ENCODE measurements at places on chromosomes 4 and X.

DNA sequence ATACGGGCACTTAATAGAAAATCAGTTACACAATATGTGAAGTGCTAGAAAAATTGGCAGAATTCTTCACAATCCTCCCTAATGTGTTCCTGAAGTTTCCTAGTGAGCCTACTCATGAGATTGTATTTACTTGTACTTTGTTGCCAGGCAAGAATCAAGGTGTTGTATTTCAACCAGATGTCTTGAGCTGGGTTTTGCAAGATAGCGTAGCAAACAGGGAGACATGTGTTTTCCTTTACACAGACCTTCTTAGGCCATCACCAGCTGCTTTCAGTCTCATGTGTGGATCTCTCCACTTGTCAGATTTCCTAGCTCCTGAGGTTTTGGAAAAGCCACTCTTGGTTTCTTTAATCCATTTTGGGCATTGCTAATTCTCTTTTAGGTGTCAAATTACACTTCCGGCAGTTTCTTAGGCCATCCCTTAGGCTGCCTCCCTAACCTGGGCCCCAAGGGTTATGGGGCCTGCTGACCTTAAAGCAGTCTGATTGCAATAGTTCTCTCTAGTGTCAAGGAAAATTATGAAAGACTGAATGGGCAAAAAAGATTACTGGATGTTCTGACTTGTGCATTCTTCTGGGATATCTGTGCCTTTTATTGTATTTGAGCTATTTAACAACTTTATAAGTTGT lies 12.2 kb upstream of the EDA start:
- DNase-seq, result no peak

DNA sequence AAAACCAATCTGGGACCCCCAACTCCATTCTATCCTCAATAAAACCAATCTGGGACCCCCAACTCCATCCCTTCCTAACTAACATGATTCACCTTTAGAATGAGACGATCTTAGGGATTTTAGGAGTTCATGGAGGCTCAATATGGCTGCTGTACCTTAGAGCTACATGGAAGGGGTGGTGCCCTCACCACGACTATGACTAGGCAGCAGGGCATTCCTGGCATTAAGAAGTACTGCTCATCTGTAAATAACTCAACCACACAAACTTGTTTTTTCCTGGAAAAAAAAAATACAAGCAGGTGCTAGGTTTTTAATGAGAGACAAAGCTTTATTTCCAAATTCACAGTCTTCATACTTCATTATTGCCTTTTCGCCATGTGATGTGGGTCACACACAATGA lies 346.5 kb upstream of the FAT1 start:
- no peak for DNase-seq

DNA sequence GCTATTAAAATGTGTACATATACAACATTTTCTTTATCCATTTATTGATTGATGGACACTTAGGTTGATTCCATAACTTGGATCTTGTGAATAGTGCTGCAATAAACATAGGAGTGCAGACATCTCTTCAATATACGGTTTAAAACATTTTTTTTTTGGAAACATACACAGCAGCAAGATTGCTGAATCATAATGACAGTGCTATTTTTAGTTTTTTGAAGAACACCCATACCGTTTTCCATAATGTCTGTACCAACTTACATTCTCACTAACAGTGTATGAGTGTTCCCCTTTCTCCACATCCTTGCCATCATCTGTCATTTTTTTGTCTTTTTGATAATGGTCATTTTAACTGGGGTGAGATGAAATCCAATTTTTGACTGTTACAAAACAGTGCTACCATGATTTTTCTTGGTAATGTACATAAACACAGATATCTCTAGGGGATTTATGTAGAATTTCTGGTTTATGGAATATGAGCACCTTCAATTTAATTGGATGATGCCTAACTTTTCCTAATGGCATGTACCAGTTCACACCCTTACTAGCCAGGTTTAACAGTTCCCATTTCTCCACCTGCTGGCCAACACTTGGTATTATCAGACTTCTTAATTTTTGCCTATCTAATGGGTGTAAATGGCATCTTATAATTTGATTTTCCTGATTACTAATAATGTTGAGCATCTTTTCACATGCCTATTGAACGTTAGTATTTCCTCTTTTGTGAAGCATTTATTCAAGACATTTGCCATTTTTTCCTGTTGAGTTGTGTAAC lies 21.0 kb upstream of the TMSB15B start:
- DNase-seq, result no peak

GRCh38 chr4:78020677-78021076 lies 36.4 kb upstream of the FRAS1 start:
- no peak for DNase-seq

- no peak for DNase-seq
Observed at GRCh38 chr4:158826057-158826456, 57.2 kb downstream of the FNIP2 start.

DNA sequence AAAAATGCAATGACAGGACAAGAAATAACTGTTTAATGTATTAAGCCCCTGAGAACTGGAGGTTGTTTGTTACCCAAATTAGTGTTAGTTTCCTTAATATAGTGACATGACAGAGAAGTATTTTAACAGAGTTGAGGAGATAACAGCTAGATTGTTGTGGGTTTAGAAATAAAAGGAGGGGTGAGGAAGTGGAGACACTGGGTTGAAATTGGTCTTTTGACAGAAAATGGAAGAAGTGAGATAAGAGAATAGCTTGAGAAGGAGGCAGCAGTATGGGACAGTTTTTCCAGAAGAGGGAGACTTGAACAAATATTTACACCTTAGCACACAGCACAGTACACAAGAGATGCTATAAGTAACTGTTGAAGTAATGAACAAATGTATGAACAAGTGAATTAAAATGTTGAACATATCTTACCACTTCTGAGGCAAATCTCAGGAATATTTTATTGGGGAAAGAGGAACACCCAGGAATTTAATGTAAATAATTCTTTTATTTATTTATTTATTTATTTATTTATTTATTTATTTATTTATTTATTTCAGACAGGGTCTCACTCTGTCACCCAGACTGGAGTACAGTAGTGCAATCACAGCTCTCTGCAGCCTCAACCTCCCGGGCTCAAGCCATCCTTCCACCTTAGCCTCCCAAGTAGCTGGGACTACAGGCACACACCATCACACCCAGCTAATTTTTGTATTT lies 58.0 kb upstream of the EGFL6 start:
- DNase-seq, result no peak

- no peak for DNase-seq
Observed at GRCh38 chrX:130176354-130176776, 4.6 kb downstream of the RAB33A start.

- no peak for DNase-seq
Observed at GRCh38 chr4:155946486-155946885, 7.2 kb downstream of the CTSO start.
